ENCODE measurements at places on chromosomes 3 and 15.

- no peak for DNase-seq
Measured at GRCh38 chr15:63944681-63944955, 101.7 kb downstream of the DAPK2 start.

DNA sequence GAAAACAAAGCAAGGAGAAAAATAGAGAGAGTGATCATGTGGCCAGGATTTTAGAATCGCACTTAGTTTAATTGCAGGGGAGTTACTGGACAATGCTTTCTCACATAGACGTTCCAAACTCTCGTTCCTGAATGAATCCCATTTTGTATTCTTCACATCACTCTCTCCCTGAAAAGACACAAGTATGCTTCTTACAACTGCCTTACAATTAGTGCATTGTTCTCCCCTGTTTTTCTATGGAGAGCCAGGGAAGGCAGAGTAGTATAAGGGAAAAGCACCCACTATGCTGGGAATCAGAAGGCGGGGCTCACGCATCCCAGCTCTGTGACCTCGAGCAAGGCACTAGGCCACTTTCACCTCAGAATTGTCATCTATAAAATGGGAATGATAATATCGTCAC is 14.4 kb downstream of the TMOD2 start:
- DNase-seq: no peak

- DNase-seq: peak; percentile 15
Measured at GRCh38 chr3:94137377-94137776, 74.5 kb downstream of the NSUN3 start.

DNA sequence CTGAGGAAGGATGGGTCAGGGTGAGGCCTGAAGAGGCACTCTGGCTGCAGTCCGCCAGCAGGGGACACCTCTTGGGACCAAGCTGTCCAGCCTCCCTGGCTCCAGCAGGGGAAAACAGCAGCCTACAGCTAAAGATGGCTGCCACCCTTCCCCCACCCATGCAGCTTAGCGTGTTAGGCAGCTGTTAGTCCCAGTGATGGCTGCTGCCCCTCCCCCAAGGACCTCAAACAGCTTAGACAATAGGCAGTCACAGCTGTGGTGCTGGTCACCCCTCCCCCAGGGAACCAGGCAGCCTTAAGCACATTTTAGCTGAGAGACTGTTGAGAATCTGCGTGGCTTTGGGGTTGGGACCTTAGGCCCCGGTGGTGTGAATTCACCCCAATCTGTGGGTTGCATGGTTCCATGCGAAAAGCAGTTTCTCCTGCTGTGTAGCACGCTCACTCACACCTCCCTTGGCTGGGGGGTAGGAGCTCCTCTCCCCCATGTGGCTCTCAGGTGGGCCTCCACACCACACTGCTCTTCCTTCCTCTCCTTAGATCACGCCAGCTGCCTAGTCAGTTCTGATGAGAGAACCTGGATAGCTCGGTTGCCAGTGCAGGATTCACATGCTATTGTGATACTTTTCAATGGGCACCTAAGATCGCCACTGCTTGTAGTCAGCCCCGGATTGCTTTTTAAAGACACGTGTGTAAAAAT is 140.5 kb upstream of the CADPS start:
- no peak for DNase-seq

DNA sequence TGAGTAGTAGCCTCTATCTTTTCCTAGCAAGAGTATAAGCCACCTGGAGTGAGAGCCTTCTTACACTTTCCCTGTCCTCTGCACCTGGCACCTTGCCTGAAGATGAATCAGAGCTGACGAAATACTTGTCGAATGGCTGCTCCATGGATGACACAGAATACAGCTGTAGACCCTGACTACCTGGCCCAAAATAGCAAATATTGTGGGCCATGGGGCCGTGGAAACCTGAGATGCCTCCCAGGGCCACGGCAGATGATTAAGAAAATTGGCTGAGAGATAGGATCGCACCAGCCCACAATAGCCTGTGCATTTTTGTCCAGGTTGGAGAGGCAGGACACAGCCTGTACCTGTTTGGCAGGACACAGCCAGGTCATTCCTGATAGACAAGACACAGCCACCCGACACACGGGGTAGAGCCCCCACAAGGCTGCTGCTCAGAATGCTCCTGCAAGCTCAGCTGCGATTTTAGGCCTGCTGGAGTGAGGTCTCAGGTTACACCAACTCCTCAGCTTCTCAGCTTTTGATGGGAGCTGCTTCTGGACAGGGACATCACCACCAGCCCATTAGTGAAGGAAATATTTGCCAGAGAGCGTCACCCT is 22.9 kb upstream of the TPM1 start:
- DNase-seq: peak; percentile 88
